ENCODE measurements at places on chromosomes 2 and 18. TPM values are rescaled to one million over a fixed set of nuclear protein-coding genes. Genes with fewer than 3 reads are reported as not detected.
A peak's percentile ranks its signal among the peaks of the same experiment; 100 is the strongest.

Gene GKN1
- not detected for total RNA-seq

Gene RTP5
- total RNA-seq: 0.28 TPM

Gene CAPN14
- total RNA-seq: 0.80 TPM

Gene NPC1
- total RNA-seq: 32.0 TPM

Gene TCF7L1
- total RNA-seq: 2.6 TPM

Gene MC4R
- not detected for total RNA-seq

Gene ALPI
- total RNA-seq: not detected

Gene IL1A
- total RNA-seq: 27.4 TPM

GRCh38 chr2:211114826-211115455 is 558.5 kb downstream of the CPS1 start:
- DNase-seq: no peak

DNA sequence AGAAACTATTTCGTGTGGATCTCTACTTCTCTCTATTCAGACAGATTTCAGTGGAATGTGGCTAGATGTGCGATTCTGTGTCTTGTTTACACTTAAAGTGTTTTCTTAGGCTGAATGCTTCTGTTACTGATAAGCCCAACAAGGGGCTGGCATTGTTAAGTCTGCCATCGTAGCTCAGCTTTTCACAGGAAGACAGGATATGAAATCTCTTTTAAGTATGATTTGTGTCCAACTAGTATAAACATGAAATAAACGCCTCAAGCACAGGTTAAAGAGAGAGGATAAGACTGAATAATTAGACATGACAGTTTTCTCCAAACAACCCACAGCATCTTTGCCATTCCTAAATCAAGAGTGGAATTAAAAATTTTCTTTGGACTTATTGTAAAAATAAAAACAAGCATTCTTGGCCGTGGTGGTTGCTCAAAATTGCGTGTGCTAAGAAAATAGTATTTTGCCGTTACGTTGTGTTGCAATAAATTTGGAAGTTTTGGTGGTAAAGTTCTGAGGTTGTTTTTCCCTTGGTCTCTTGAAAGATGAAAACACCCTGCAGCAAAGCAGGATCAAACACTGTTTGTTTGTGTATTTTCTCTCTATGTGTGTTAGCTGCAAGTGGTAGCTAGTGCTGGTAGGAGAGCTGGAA is 1.0 kb downstream of the VIT start:
- no peak for DNase-seq

GRCh38 chr2:31812051-31812798 is 198.6 kb downstream of the MEMO1 start:
- DNase-seq: peak; percentile 27

- DNase-seq: no peak
Observed at GRCh38 chr2:72236445-72237067, 88.9 kb upstream of the CYP26B1 start.

DNA sequence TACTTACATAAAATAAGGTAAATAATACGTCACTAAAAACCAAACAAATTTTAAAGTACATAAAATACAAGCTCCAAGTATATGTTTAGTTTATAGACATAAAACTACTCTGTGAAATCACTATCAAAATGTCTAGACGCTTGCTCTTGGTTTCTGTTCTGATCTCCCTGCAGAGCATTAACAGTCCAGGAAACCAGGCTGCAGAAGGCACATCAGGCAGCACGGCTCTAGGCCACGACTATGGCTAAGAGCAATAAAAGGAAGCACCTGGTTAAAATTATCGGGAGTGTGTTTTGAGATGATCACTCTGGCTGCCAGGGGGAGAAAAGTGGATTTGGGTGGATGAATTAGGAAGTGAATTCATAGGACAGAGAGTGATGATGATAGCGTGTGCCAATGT is 196.0 kb upstream of the SPHKAP start:
- DNase-seq: no peak

- no peak for DNase-seq
Observed at GRCh38 chr2:204150721-204151120, 214.2 kb downstream of the ICOS start.

GRCh38 chr2:154032220-154032619 is 160.5 kb downstream of the GALNT13 start:
- no peak for DNase-seq

GRCh38 chr2:8314063-8314462 is 367.8 kb upstream of the ID2 start:
- no peak for DNase-seq

- DNase-seq: no peak
Observed at GRCh38 chr2:10552220-10552870, 104.2 kb upstream of the ODC1 start.

DNA sequence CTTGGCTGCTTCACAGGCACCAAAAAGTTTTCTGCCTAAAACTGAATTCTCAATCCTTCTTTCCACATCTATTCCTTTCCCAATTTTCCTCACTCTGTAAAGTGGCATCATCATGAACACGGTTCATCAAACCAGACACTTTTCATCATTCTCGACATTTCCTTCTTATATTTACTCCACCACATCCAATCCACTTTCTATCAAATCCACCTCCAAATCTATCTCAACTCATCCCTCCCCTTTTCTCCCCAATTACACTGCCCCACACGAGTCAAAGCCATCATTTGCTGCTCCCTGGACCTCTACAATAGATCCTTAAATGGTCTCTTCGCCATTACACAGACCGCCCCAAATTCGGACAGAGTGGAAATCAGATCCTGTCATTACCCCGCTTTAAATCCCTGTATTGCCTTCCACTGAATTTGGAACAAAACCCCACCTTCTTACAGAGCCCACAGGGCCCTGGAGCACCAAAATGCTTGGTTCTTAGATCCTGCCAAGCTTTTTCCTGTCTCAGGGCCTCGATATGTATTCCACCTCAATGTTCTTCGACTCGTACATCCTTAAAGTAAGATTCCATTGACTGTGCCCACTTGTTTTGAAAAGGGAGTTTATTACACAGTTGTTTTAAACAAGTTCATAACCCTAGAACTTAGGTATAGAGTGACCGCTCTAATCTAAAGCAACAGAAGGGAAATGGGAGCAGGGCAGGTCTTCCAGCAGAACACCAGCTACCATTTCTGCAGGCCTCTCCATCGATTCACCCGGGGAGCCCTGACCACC is 856 bp downstream of the ACAA2 start:
- DNase-seq: no peak

- DNase-seq: peak; percentile 93
Observed at GRCh38 chr18:62425465-62426190, 97.2 kb upstream of the ZCCHC2 start.

- DNase-seq: no peak
Observed at GRCh38 chr2:67895227-67895941, 167.4 kb downstream of the C1D start.

DNA sequence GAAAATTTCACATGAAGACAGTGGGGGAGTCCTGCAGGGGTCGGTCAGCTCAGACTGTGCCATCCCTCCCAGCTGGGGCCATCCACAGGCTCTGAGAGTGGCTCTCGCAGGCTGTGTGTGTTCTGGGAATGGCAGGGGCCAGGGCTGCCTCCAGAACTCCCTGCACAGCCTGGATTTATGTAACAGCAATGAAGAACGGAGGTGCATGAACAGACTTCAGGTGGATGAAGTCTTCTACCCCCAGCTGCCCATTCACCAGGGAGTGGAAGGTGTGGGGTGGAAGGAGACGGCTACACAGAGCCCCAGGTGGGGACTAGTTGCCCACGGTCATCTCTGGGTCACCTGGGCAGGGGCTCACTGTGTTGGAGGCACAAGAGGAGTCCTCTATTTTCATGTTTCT is 56.1 kb upstream of the HDAC4 start:
- DNase-seq: no peak

- DNase-seq: no peak
Observed at GRCh38 chr2:130338793-130339345, 3.8 kb upstream of the IMP4 start.

DNA sequence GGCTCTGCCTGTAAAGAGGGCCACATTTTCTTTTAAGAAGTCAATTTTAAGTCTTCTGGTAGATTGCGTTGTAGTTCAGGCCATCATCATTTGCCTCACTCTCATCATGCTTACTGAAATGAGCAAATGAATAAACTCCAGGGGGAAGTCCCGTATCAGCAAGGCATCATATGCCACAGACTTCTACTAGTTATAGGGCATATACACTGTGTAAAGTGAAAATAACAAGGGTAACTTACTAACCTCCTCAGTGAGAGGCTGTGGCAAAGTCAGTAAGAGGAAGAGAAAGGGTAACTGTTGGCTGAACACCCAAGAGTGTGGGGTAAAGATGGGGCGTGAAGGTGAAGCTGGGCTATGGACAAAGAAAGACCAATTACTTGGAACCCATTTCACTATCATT is 456.2 kb downstream of the SPAG16 start:
- DNase-seq: no peak
